Fibroblast of lung (primary cell): ENCODE measurements at places on chromosomes 11 and 22. TPM values are rescaled to one million over a fixed set of nuclear protein-coding genes. Genes with fewer than 3 reads are reported as not detected.

- no peaks in the 10 kb centered on the region for H3K36me3 ChIP-seq
- peak overlapping the region; percentile 96 for H3K4me3 ChIP-seq
- H3K4me1 ChIP-seq = peaks cover 10% of the 10 kb centered on the region
- H3K27ac ChIP-seq = peak overlapping the region; percentile 84
Observed at GRCh38 chr11:32893343-32894148, 935 bp downstream of the QSER1 start.

GRCh38 chr22:30211124-30211820 is 35.3 kb downstream of the LIF start:
- H3K36me3 ChIP-seq = no peaks in the 10 kb centered on the region
- no peak for DNase-seq
- no peaks in the 10 kb centered on the region for H3K27me3 ChIP-seq
- H3K4me1 ChIP-seq = peaks cover 38% of the 10 kb centered on the region
- H3K4me3 ChIP-seq = no peak overlapping the region

DNA sequence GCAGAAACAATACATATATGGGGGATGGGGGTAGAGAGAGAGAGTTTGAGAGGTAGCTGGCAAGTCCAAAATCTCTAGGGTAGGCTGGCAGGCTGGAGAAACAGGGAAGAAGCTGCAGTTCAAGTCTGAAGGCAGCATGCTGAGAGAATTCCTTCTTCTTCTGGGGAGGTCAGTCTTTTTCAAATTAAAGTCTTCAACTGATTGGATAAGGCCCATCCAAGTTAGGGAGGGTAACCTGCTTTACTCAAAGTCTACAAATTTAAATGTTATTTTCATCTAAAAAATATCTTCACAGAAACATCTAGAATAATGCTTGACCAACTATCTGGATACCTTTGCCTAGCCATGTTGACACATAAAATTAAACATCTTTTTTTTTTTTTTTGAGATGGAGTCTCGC is 2.9 kb upstream of the TREH start:
- H3K36me3 ChIP-seq = no peaks in the 10 kb centered on the region
- no peak overlapping the region for H3K4me3 ChIP-seq

DNA sequence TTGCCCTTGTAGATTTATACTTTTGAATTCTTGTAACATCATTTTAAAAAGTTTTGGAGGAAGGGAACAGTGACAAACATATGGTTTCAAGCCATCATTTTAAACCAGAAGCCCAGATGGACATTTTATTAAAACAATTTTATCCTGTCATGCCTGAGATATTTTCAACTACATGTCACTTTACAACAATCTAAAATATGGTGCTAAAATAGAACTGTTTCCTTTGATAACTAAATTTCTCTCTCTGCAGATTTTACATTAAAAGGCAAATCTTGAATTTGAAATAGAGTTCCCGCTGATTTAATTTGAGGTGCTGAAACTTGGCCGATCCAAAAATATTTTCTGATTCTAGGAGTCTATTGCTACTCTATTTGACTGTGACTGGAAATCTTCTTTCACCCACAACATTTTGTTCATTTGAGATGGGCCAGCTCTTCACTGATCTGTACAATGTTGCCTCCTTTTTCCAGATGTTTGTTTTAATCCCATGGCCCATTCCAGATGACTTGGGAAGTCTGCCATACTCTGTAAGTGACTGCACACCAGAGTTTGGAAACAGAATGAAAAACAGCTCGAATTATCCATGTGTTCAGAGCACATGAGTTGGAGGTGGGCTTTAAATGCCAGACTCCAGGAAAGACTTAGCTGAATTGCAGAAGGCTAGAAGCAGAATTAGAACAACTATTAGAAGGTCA is 402.5 kb downstream of the TMEM135 start:
- H3K4me3 ChIP-seq = no peak overlapping the region
- H3K27ac ChIP-seq = peak overlapping the region; percentile 53
- H3K36me3 ChIP-seq = no peaks in the 10 kb centered on the region
- peaks cover 17% of the 10 kb centered on the region for H3K4me1 ChIP-seq
- no peaks in the 10 kb centered on the region for H3K27me3 ChIP-seq

- no peak for DNase-seq
- H3K27me3 ChIP-seq = no peaks in the 10 kb centered on the region
- H3K36me3 ChIP-seq = no peaks in the 10 kb centered on the region
- no peaks in the 10 kb centered on the region for H3K4me1 ChIP-seq
- no peak overlapping the region for H3K27ac ChIP-seq
Observed at GRCh38 chr11:1116666-1117390, 40.9 kb upstream of the MUC5AC start.

DNA sequence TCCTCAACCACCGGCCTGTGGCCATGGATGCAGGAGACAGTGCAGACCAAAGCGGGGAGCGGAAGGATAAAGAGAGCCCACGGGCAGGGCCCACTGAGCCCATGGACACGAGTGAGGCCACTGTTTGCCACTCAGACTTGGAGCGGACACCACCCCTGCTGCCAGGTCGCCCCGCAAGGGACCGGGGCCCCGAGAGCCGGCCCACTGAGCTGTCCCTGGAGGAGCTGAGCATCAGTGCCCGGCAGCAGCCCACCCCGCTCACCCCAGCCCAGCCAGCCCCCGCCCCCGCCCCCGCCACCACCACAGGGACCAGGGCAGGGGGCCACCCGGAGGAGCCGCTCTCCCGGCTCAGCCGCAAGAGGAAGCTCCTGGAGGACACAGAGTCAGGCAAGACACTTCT is 14.5 kb upstream of the SUSD2 start:
- H3K27me3 ChIP-seq = no peaks in the 10 kb centered on the region
- H3K36me3 ChIP-seq = peaks cover 43% of the 10 kb centered on the region
- H3K27ac ChIP-seq = no peak overlapping the region
- no peak for DNase-seq
- H3K4me3 ChIP-seq = no peak overlapping the region
- no peaks in the 10 kb centered on the region for H3K4me1 ChIP-seq

GRCh38 chr11:44632466-44633123 is 67.1 kb downstream of the CD82 start:
- H3K27me3 ChIP-seq = no peaks in the 10 kb centered on the region
- no peak overlapping the region for H3K27ac ChIP-seq
- H3K36me3 ChIP-seq = no peaks in the 10 kb centered on the region
- H3K4me3 ChIP-seq = no peak overlapping the region
- no peaks in the 10 kb centered on the region for H3K4me1 ChIP-seq

DNA sequence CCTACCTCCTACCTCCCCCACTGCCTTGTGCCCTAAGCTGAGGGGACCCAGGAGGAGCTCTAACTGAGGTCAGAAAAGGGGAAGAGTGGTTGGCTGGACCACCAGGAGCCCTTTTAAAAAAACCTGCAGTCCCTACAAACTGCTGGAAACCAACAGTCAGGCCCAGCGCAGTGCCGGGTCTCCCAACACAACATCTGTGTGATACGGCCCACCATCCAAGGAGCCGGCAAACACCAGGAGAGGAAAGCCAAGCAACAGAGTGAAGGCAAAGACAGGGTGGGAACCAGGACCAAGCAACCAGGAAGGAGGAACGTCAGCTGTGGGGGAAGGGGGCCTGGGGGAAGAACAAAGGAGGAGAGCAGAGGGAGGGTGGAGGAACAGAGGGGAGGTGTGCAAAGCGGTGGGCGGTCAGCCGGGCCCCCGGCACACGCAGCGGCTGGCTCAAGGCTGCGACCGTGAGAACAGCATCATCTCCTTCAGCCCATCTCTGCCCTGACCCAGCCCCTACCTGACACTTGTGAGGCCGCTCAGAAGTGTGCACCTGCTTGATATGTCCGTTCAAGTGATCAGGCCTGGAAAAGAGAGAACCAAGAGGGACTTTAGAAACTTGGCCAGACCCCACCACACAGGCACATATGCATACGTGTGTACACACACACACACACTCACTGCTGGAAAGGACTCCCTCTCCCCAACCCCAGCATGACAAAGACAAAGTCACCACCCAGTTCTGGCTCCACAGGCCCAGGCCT is 3.6 kb downstream of the PATZ1 start:
- peaks cover 12% of the 10 kb centered on the region for H3K4me1 ChIP-seq
- no peak for DNase-seq
- peaks cover 13% of the 10 kb centered on the region for H3K36me3 ChIP-seq

DNA sequence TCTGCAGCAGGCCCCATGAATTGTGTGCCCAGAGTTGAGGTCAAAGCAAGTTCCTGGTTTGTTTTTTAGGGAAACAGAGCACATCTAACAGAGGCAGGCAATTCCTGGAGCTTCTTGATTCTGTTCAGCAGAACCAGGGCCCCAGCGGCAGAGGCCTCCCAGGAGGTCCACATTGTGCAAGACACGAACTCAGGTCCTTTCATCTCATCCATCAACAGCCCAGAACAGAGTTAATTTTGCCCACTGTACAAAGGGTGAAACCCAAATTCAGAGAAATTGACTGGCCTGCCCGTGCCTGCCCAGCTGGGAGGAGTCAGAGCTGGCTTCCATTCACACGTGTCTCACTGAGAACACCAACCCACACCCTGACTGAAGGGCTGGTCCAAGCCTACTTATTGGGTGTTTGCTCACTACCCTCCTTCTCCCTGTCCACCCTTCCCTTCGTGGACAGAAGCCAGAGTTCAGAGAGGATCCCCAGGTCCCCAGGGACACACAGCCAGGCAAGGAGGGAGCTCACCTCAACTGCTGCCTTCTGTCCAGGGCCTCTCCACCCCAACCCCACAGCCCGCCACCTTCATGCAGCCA is 607.1 kb downstream of the TBC1D22A start:
- no peak overlapping the region for H3K27ac ChIP-seq
- H3K4me1 ChIP-seq = no peaks in the 10 kb centered on the region

DNA sequence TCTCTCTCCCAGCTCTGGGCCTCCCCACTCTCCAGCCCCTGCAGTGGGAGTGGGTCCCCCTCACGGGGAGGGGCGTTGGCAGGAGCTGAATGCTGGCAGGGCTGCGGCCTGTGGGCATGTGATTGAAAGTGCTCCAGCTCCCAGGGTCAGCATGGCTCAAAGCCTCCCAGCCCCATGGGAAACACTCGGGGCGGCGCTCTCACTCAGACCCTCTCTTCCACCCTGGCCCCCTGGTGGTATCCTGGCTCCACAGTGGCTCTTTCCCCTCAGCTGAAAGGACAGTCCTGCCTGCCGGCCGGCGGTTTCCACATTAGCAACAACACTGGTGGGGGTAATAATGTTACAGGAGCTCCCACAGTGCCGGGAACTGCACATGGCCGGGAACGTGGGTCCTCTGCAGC is 35.5 kb downstream of the POLR3H start:
- H3K27me3 ChIP-seq = no peaks in the 10 kb centered on the region
- no peak overlapping the region for H3K4me3 ChIP-seq
- H3K36me3 ChIP-seq = peaks cover 9% of the 10 kb centered on the region
- H3K4me1 ChIP-seq = peaks cover 9% of the 10 kb centered on the region
- no peak overlapping the region for H3K27ac ChIP-seq

- no peaks in the 10 kb centered on the region for H3K4me1 ChIP-seq
- H3K27ac ChIP-seq = no peak overlapping the region
- H3K4me3 ChIP-seq = no peak overlapping the region
- H3K36me3 ChIP-seq = no peaks in the 10 kb centered on the region
Observed at GRCh38 chr11:101741479-101742175, 157.8 kb upstream of the TRPC6 start.

- peak; percentile 53 for DNase-seq
- H3K36me3 ChIP-seq = no peaks in the 10 kb centered on the region
- H3K27me3 ChIP-seq = no peaks in the 10 kb centered on the region
Observed at GRCh38 chr11:116232364-116232828, 540.4 kb downstream of the BUD13 start.

- H3K27ac ChIP-seq = no peak overlapping the region
- no peak overlapping the region for H3K4me3 ChIP-seq
- no peaks in the 10 kb centered on the region for H3K27me3 ChIP-seq
- H3K36me3 ChIP-seq = no peaks in the 10 kb centered on the region
Observed at GRCh38 chr11:82118946-82119345, 614.7 kb downstream of the FAM181B start.

DNA sequence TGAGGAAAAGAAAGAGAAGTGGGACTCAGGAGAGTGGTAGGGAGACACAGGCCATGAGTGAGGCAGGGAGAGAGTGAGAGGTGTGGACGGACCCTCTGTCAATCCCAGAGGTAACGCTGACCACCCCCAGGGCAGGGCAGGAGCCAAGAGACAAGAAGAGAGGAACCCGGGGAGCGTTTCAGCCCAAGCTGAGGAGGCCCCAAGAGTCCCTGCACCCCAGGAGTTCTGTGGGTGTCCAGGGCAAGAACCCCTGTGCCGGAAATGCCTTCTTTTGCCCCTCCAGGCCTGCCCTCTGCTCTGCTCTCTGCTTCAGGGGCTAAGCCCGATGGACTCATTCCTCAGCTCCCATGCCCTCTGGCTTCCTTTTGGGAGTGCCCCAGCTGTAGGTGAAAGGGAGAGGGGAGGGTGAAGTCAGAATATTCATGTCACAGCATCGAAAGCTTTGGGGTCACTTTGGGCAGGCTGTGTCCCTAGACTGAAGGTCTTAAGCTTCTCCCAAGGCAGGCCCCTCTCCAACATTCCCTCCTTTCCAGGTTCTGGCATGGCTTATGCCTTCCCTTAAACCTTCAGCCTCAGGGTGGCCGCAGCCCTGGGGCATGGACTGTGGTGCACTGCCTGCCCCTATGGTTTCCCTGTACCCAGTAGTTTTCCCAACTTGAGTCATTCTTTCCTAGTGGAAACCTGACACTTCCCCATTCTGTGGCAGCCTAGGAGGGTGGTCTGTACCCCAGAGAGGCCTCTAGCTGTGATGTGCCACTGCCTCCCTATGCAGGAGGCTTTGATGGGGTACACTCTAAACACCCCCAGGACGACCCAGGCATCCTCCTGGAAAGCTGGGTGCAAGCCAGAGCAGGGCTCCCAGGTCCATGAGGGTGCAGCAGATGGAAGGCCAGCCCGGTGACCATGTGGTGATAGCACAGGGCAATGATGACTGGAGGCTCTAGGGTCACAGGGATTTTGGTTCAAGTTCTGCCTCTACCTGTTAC is 27.1 kb downstream of the MYEOV start:
- H3K36me3 ChIP-seq = peaks cover 3% of the 10 kb centered on the region
- H3K27me3 ChIP-seq = no peaks in the 10 kb centered on the region
- DNase-seq = peak; percentile 48
- H3K27ac ChIP-seq = peak overlapping the region; percentile 99

GRCh38 chr11:2140411-2141400 is 1.5 kb upstream of the IGF2 start:
- no peak for DNase-seq
- peaks cover 47% of the 10 kb centered on the region for H3K27me3 ChIP-seq
- no peaks in the 10 kb centered on the region for H3K4me1 ChIP-seq
- no peak overlapping the region for H3K4me3 ChIP-seq

- no peaks in the 10 kb centered on the region for H3K27me3 ChIP-seq
- H3K4me1 ChIP-seq = no peaks in the 10 kb centered on the region
- no peak overlapping the region for H3K27ac ChIP-seq
- H3K4me3 ChIP-seq = no peak overlapping the region
Observed at GRCh38 chr22:48236261-48236660, 1473.8 kb downstream of the TBC1D22A start.

GRCh38 chr11:77771135-77771534 is 49.4 kb downstream of the RSF1 start:
- no peaks in the 10 kb centered on the region for H3K36me3 ChIP-seq
- H3K27ac ChIP-seq = no peak overlapping the region
- no peak overlapping the region for H3K4me3 ChIP-seq

GRCh38 chr11:8098879-8099278 is 17.9 kb downstream of the TUB start:
- no peak overlapping the region for H3K4me3 ChIP-seq
- no peaks in the 10 kb centered on the region for H3K27me3 ChIP-seq
- H3K36me3 ChIP-seq = peaks cover 3% of the 10 kb centered on the region
- H3K4me1 ChIP-seq = peaks cover 6% of the 10 kb centered on the region
- no peak for DNase-seq
- no peak overlapping the region for H3K27ac ChIP-seq

TTC36 gene
- 0.99 and 1.0 TPM in 2 replicates for total RNA-seq

SMIM38 gene
- 0.33 and 0.51 TPM in 2 replicates for total RNA-seq

SLC7A4 gene
- total RNA-seq = 0.26 and 0.83 TPM in 2 replicates

DDIAS gene
- total RNA-seq = 0.26 and 2.3 TPM in 2 replicates

B3GAT1 gene
- total RNA-seq = under 0.01 TPM in 2 replicates

SPA17 gene
- 10.0 and 18.0 TPM in 2 replicates for total RNA-seq

DCHS1 gene
- total RNA-seq = 11.0 and 23.9 TPM in 2 replicates

AMBRA1 gene
- 16.4 and 23.3 TPM in 2 replicates for total RNA-seq

ISX gene
- not detected in 2 replicates for total RNA-seq

RFPL2 gene
- total RNA-seq = not detected in 2 replicates

FAM227A gene
- total RNA-seq = 0.66 and 0.77 TPM in 2 replicates
